H9 (cell line): ENCODE measurements at places on chromosomes 12 and 14. TPM values are rescaled to one million over a fixed set of nuclear protein-coding genes. Genes with fewer than 3 reads are reported as not detected.

GNPNAT1 gene
- 49.0 and 51.5 TPM in 2 replicates for total RNA-seq

ERP27 gene
- total RNA-seq, result not detected in 2 replicates

IGF1 gene
- total RNA-seq, result not detected in 2 replicates

RPL10L gene
- total RNA-seq, result not detected in 2 replicates

TOMM20L gene
- not detected in 2 replicates for total RNA-seq

NID2 gene
- 6.4 and 6.6 TPM in 2 replicates for total RNA-seq

TEAD4 gene
- total RNA-seq, result 127 and 133 TPM in 2 replicates

EIF4B gene
- 713 and 723 TPM in 2 replicates for total RNA-seq

CLEC2D gene
- total RNA-seq, result 2.1 and 2.3 TPM in 2 replicates

DNA sequence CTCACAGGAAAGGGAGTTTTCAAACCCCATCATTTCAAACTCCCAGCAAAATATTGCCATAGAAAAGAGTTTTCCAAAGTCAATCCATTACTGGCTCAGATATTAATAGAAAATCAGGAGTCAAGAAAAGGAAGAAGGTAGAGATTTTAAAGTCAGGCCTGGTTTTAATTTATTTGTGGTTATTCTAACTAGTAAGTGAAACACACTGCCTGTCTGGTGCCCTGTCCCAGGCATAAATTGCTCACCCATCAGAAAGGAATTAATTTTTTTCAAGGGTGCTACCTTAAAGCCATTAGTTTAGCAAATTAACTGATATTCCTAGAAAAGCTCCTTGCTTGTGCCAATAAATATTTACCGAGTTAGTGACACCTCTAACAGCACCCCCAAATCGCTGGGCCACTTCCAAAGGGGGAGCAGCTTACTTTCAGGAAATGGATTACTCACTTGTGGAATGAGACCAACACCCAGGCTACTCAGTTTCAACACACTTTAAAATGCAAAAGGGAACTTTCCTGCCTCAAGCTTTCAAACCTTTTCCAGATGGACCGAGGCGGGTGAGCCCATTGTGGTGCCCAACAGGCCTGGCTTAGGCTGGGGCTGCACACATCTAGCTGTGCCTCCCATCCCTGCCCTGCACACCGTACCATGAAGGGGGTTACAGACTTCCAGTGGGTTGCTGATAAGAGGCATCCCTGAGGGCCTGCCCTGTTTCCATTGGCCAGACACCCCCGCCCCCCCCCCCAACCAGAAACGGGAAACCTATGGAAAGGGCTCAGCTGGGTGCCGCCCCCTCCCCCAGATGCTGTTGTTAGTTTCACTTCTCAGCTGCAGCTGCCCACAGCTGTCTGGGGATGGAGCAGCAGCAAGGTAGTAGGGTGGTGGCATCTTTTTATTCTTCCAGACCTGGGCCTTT lies 117.2 kb downstream of the SAMD4A start:
- peaks cover 13% of the 10 kb centered on the region; the same call in 1 of the 2 replicates for H3K4me1 ChIP-seq
- no peaks in the 10 kb centered on the region for H3K27me3 ChIP-seq
- peak overlapping the region; percentile 45 for H3K4me3 ChIP-seq

DNA sequence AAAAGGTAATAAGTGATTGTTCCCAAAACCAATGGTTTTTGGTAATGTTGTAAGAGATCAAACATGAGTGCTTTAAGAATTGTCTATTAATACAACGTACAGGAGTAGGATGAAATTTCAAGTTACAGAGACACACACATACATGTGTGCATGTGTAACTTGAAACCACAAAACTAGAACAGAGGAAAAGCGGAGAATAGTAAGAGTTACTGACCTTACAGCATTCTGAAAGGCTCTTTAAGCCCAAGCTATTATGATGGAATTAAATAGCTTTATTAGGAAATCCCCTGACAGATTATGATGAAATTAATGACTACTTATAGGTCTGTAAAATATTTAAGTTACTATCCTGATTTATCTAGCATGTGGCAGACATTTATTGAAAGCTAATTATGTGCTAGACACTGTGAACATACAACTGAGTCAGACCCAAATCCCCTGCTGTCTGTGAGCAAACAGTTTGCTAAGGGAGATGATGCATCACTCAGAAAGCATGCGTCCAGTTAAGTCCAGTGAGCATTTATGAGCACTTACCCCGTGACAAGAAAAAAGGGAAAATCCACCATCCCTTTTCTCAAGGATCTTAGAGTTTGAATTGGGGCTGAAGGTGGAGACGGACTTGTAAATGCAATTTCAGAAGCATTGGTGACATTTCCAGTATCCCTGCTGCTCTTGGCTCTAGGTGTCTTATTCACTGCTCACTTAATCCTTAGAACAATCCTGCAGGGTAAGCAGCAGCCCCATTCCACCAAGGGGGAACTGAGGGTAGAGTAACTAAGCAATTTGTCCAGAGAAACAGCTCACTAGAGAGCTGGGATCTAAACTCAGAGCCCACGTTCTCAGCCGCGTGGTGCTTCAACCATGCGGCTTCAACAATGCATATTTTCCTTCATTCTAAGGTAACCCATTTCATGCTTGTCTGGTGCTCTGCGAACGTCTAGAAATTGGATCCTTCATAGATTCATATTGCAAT lies 117.4 kb downstream of the EML1 start:
- no peaks in the 10 kb centered on the region; the same call in none of the 3 replicates for H3K36me3 ChIP-seq
- DNase-seq, result no peak
- H3K27ac ChIP-seq, result no peak overlapping the region
- no peak overlapping the region for H3K4me3 ChIP-seq
- no peaks in the 10 kb centered on the region for H3K27me3 ChIP-seq

- no peaks in the 10 kb centered on the region for H3K4me1 ChIP-seq
- H3K27me3 ChIP-seq, result no peaks in the 10 kb centered on the region
- no peaks in the 10 kb centered on the region; the same call in 1 of the 2 replicates for H3K36me3 ChIP-seq
- DNase-seq, result no peak
- H3K27ac ChIP-seq, result no peak overlapping the region
- no peak overlapping the region for H3K4me3 ChIP-seq
Measured at GRCh38 chr12:113762155-113762881, 203.8 kb downstream of the RBM19 start.

GRCh38 chr14:97023871-97024270 lies 226.7 kb downstream of the VRK1 start:
- no peak overlapping the region for H3K27ac ChIP-seq
- peak; percentile 1 for DNase-seq
- H3K4me3 ChIP-seq, result no peak overlapping the region

GRCh38 chr12:123741937-123742572 lies 20.0 kb upstream of the DNAH10 start:
- no peak overlapping the region for H3K27ac ChIP-seq
- peaks cover 41% of the 10 kb centered on the region for H3K36me3 ChIP-seq
- no peaks in the 10 kb centered on the region for H3K27me3 ChIP-seq
- H3K4me1 ChIP-seq, result no peaks in the 10 kb centered on the region
- DNase-seq, result no peak
- no peak overlapping the region for H3K4me3 ChIP-seq

GRCh38 chr12:52827499-52828090 lies 6.5 kb downstream of the KRT79 start:
- peaks cover 5% of the 10 kb centered on the region; the same call in 1 of the 2 replicates for H3K4me1 ChIP-seq
- no peak for DNase-seq
- no peaks in the 10 kb centered on the region for H3K27me3 ChIP-seq

GRCh38 chr12:109191621-109192250 lies 75.3 kb downstream of the ACACB start:
- H3K27ac ChIP-seq, result no peak overlapping the region
- H3K36me3 ChIP-seq, result peaks cover 36% of the 10 kb centered on the region
- no peak for DNase-seq
- H3K27me3 ChIP-seq, result no peaks in the 10 kb centered on the region
- H3K4me1 ChIP-seq, result no peaks in the 10 kb centered on the region

- no peaks in the 10 kb centered on the region for H3K27me3 ChIP-seq
- no peaks in the 10 kb centered on the region for H3K4me1 ChIP-seq
- H3K4me3 ChIP-seq, result no peak overlapping the region
- peaks cover 87% of the 10 kb centered on the region for H3K36me3 ChIP-seq
- DNase-seq, result no peak
Measured at GRCh38 chr14:92143309-92143708, 21.5 kb downstream of the CPSF2 start.

DNA sequence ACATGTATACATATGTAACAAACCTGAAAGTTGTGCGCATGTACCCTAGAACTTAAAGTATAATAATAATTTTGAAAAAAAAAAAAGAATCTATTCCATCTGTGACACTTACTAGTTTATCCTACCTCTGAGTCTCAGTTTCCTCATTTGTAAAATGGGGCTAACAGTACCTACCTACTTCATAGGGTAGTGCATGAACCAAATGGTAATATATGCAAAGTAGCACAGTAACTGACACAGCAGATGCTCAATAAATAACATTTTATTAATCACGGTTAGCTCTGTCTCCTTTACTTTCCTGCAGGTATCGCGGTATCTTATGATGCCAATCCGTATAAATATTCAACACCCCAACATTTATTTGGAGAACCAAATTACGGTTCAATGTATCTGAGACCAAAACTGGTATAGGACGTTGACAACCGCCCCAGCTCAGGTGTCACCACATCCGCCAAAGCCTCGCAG lies 703 bp downstream of the TMED10 start:
- H3K4me3 ChIP-seq, result peak overlapping the region; percentile 98
- no peak overlapping the region for H3K27ac ChIP-seq
- no peaks in the 10 kb centered on the region for H3K36me3 ChIP-seq

DNA sequence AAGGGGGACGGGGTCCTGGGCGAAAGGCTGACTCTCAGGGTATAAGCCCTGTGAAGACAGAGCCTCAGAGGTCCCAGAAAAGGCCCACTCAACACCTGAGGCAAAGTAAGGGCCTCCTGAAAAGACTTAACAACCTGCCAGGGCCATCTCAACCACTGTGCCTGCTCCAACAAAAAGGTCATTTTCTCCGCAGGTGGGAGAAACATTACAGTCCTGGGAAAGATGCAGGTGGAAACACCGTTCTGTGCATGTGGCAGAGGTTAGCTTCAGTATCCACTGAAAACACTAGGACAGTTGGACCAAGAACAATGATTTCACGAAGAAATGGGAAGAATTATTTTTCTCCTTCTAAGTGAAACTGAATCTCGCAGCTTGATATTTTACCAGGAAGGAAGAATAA lies 50.9 kb downstream of the CCDC88C start:
- no peaks in the 10 kb centered on the region for H3K27me3 ChIP-seq
- H3K36me3 ChIP-seq, result no peaks in the 10 kb centered on the region
- H3K4me3 ChIP-seq, result no peak overlapping the region
- H3K4me1 ChIP-seq, result no peaks in the 10 kb centered on the region; the same call in 1 of the 2 replicates
- DNase-seq, result no peak
- no peak overlapping the region for H3K27ac ChIP-seq

DNA sequence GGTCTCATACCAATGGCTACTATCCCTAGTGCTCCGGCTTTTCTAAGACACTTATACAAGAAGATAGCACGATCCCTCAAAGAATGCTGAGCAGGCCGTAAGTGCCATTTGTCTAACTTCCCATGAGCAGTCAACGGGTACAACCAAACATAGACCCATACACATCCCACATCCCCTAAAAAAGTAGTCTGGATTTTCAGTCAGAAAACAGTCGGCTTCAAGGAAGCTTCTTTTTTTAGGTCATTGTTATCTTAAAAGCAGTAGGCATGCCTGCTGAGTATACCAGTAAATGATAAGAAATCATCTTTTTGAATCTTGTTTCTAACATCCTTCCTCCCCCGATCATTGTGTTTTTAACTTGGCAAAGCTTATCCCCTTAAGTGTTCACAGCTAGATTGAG lies 19.8 kb downstream of the OSBPL8 start:
- no peak overlapping the region for H3K27ac ChIP-seq
- peaks cover 5% of the 10 kb centered on the region; the same call in 2 of the 3 replicates for H3K36me3 ChIP-seq
- no peaks in the 10 kb centered on the region for H3K27me3 ChIP-seq
- no peak overlapping the region for H3K4me3 ChIP-seq
- DNase-seq, result no peak
- H3K4me1 ChIP-seq, result peaks cover 6% of the 10 kb centered on the region; the same call in 1 of the 2 replicates

GRCh38 chr12:20398686-20399085 lies 30.3 kb downstream of the PDE3A start:
- H3K36me3 ChIP-seq, result no peaks in the 10 kb centered on the region
- no peak overlapping the region for H3K27ac ChIP-seq
- no peaks in the 10 kb centered on the region for H3K27me3 ChIP-seq
- H3K4me3 ChIP-seq, result no peak overlapping the region
- no peak for DNase-seq

DNA sequence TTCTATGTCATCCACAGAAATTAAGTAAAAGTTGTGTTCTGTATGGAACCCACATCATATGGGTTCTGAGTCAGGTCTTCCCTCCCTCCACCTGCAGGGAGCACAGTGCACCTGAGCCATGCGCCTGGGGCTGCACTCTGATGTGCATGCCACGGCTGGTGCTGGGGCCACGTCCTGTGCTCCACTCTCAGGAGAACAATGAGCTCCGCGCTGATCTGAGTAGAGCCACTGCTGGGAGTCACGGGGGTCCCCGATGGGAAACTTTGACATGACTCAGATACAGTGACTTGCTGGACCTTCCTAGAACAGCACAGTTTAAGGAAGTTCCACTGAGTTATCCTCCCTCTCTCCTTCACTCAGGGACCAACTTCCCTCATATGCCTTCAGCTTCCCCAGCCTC lies 683.4 kb downstream of the TMEM121 start:
- no peaks in the 10 kb centered on the region for H3K27me3 ChIP-seq
- no peak overlapping the region for H3K27ac ChIP-seq
- H3K36me3 ChIP-seq, result peaks cover 36% of the 10 kb centered on the region
- no peaks in the 10 kb centered on the region for H3K4me1 ChIP-seq
- DNase-seq, result no peak
- no peak overlapping the region for H3K4me3 ChIP-seq

DNA sequence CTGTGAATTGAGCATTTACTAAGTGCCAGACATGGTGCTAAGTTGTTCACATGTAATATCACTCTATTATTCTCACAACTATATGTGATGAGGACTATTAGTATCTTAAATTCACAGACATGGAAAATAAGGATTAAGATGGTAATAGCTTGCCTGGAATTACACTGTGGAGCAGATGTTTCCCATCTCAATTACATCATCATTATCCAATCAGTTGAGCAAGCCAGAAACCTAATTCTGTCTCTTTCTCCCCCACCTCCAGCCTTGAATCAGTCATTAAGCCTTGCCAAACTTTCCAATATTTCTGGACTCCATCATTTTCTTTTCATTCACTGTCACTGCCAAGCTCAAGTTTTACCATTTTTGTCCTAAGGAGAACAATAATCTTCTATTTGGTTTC lies 287.8 kb upstream of the KITLG start:
- no peaks in the 10 kb centered on the region for H3K27me3 ChIP-seq
- no peaks in the 10 kb centered on the region; the same call in 1 of the 2 replicates for H3K4me1 ChIP-seq
- H3K36me3 ChIP-seq, result no peaks in the 10 kb centered on the region
- no peak overlapping the region for H3K27ac ChIP-seq
- H3K4me3 ChIP-seq, result no peak overlapping the region

GRCh38 chr14:20706657-20707355 lies 18.2 kb downstream of the ANG start:
- no peaks in the 10 kb centered on the region for H3K27me3 ChIP-seq
- peak overlapping the region; percentile 93 for H3K27ac ChIP-seq
- no peak overlapping the region for H3K4me3 ChIP-seq
- no peaks in the 10 kb centered on the region; the same call in 1 of the 2 replicates for H3K36me3 ChIP-seq
- H3K4me1 ChIP-seq, result no peaks in the 10 kb centered on the region; the same call in 1 of the 2 replicates

DNA sequence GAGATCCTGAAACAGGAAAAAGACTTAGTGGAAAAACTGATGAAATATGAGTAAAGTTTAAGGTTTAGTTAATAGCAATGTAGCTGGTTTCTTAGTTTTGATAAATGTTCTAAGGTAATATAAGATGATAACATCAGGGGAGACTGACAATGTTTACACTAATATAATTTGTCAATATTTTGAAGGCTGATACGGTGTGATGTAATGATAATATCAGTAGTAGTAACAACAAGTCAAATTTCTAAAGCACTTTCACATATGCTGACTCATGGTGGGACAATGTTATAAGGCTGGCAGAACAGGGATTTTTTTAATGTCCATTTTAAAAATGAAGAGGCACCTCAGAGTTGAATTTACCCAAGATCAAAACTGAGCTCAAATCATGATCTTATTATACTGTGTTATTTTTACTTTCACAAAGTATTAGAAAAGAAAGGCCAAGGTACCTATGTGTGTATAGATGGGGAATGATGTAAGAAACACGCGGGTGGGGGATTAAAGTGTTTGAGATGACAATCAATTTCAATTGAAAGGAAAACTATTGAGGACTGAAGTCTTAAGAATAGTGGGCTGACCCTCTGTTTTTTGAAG lies 2.4 kb upstream of the FLRT2 start:
- no peak for DNase-seq
- no peak overlapping the region for H3K27ac ChIP-seq
